GM23248 (cell line): ENCODE measurements at places on chromosomes 6 and 20.

GRCh38 chr6:111809766-111810165 lies 63.5 kb downstream of the FYN start:
- DNase-seq = no peak

DNA sequence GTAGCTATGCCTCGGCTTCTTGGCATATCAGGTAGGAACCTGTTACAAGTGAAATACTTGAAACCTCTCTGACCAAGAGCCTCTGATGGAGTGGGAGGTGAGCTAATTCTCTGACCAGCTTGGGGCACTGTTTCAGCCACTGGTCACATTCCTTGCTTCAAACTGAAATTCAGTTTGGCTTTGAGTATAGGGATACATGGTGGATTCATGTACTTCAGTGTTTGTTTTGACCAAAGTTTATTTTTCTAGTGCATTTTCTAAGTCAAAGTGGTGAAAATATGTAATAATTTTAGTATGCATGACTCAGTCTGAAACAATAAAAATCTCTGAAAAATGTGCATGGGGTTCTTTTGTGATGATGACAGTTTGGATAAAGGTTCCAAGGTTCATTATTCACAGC lies 18.6 kb downstream of the TTPAL start:
- DNase-seq = peak; percentile 67

GRCh38 chr6:64580346-64580745 lies 944.7 kb downstream of the PHF3 start:
- DNase-seq = peak; percentile 63

GRCh38 chr6:147170269-147170668 lies 33.9 kb upstream of the STXBP5 start:
- DNase-seq = peak; percentile 94

GRCh38 chr6:73285674-73286283 lies 22.8 kb upstream of the KHDC1 start:
- peak; percentile 86 for DNase-seq
